ENCODE measurements at places on chromosomes 6 and 20.

- DNase-seq: no peak
Measured at GRCh38 chr20:32429745-32430360, 71.7 kb downstream of the ASXL1 start.

- no peak for DNase-seq
Measured at GRCh38 chr6:130421585-130421984, 55.8 kb downstream of the TMEM200A start.

GRCh38 chr20:29873946-29874345 is 1383.5 kb upstream of the DEFB115 start:
- peak; percentile 69 for DNase-seq

GRCh38 chr6:90024633-90025032 is 130.4 kb downstream of the GJA10 start:
- DNase-seq: no peak

DNA sequence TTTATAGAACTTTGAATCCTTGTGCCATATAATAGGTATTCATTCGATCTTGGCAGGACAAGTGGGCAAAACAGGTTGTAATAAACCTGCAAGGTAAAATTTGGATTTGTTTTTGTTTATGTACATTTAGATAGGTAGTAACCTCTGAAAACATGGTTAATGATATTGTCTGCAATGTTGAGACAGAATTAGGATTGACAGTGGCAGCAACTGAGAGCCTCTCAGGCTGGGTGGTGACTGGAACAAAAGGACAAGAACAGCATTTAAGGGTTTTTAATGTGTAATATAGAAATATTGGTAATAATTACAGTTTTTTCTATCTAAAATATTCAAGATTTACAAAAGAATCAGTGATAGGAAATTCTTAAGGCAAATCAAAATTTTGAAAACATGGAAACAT is 382.0 kb downstream of the TFAP2B start:
- DNase-seq: no peak

DNA sequence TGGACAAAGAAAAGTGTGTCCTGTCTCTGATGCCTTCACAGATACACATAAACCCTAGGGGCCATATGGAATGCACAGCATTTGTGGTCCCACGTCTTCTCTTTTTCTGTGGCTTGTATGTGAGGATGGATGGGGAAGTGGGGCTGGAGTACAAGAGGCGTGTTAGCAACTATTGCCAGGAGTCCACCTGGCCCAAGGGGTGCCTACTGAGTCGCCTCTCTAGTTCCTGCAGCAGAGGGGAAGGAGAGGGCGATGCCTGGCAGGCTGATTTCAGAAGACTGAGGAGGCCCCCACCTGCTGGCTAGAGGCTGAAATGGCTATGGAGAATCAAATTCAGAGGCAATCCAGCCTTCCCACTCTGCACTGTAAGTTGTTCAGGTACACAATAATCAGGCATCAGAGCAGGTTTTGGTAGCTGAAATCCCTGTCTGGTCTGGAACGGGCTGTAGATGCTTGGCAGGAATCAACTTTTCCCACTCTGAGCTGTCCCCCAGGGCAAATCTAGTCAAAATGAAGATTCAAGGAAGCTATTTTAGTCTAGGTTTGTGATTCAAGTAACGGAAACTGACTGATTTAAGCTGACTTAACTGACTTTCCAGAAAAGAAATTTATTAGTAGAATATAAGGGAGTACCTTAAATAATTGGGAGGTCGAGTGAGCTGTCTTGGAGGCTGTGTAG is 14.9 kb upstream of the PPARD start:
- peak; percentile 75 for DNase-seq

- peak; percentile 16 for DNase-seq
Measured at GRCh38 chr20:37095108-37095598, 644 bp downstream of the RBL1 start.

DNA sequence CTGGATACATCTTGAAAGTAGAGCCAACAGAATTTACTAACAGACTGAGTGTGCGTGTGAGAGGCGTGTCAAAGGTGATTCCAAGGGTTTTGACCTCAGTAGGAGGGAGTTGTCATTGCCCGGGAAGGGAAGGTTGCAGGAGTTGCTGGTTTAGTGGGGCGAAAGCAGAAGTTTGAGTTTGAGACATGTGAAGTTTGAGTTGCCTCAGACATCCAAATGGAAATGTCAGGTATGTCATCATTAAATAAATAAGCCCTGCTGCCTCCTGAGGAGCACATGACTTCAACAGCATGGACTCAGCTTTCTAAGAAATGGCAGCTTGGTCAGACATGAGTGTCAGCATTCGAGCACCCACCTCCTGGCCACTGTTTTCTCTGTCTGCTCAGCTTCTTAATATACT is 26.6 kb upstream of the TGM2 start:
- no peak for DNase-seq

DNA sequence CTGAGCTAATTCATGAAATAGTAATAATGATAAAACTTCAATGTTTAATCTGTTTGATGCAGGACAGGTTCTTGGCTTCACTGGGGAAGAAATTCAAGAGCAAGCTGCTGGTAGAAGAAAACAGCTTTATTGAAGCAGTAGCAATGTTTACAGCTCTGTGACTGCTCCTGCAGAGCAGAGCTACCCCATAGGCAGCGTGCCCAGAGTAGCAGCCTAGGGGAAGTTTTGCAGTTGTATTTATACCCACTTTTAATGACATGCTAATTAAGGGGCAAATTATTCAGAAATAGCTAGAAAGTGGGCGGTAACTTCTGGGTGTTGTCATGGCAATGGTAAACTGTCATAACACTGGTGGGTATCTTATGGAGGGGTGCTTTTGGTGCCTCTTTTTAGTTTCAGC is 518.0 kb downstream of the RFPL4B start:
- DNase-seq: no peak

DNA sequence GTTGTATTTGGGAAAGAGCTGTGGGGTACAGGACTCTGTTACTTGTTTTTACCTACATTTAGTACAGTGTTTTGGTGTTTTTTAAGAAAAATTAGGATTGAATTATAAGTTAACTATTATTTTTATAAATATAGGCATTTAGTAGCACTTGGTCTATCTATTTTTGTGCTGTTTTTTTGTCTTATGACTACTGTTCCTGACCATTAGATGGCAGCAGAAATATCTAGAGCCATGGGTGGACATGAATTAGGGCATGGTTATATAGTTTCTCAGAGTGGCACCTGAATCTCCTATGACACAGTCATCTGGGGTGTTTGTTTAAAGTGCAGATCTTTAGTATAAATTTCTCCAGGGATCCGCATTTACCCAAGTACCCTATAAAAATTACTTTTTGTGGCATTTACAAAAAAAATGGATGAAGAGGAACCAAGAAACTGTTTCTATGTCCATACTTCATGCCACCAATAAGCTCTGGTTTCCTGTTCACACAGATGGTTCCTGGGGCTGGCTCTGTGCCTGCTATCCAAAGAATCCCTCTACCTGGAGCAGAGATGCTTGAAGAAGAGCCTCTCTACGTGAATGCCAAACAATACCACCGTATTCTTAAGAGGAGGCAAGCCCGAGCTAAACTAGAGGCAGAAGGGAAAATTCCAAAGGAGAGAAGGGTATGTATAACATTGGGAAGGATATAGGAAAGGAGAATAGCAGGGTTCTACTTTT is 19.8 kb downstream of the NFYA start:
- DNase-seq: no peak

DNA sequence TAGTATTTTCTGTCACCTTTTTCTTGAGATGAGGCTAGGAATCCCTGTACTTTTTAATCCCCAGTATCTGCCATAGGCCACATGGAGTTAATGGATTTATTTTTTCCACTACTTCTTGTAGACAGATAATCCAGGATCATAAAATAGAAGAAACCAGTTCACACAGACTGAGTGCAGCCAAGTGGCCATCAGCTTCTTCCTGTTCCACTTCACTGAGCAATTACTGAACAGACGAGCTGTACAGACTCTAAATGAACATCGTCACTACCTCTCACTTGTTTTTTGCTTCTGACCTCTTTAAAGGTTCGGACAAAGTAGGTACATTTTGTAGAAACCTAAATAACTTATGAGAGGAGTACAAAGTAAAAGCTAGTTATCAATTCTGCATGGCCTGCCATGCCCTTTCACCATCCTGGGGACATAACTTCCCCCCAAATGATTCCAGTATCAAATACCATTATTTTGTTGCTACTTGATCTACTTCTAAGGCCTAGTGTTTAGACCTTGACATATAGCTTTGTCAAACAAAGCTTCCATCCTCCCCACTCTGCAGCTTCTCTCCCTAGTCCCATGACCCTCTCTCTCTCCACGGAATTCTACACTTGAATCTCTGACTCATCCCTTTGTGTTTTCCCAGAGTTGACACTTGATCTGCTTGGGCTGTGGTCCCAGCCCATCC is 34.4 kb upstream of the ARHGAP18 start:
- no peak for DNase-seq

DNA sequence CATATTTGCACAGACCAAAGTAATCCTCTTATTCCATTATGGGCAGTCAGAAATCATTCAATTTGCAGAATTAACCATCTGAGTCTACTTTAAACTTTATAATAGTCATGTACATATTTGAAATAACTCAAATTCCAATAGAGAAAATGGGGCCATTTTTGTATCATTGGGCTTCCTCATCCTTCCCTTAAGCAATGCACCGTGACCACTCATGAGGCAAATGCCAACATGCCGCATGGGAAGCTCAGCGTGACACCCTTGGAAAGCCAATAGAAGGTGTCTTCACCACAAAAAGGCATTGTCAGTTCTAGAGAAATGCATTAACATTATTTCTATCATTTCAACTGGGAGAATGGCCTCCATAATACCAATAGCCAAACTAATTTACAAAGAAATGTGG is 38.5 kb downstream of the SIM1 start:
- DNase-seq: no peak

DNA sequence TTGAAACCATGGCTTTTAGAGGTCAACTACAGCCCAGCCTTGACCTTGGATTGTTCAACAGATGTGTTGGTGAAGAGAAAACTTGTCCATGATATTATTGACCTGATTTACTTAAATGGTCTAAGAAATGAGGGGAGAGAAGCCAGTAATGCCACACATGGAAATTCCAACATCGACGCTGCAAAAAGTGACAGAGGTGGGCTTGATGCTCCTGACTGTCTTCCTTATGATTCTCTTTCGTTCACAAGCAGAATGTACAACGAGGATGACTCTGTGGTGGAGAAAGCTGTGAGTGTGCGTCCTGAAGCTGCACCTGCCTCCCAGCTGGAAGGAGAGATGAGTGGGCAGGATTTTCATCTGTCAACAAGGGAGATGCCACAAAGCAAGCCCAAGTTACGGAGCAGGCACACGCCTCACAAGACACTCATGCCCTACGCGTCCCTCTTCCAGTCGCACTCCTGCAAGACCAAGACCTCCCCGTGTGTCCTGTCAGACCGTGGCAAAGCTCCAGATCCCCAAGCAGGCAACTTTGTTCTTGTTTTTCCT is 16.2 kb downstream of the TTLL2 start:
- DNase-seq: no peak

DNA sequence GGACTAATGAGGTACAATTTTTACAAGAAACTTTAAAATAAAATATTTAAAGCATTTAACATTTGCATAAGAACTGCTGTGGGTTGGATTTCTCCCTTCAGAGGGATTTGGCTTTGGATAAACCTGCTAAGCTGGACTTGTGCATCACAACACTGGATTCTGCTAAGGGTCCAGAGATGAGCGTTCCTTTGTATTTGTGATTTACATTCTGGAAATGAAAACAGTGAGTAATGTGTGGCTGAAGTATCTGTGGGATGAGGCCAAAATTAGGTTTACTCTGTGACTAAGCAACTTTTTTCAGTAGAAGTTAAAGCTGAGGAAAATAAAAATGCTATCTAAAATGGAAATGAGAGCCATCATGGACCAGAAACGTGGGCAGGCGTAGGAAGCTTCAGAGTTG is 494.3 kb downstream of the EPM2A start:
- no peak for DNase-seq

- no peak for DNase-seq
Measured at GRCh38 chr6:160071805-160072690, 49.6 kb upstream of the SLC22A1 start.

Measured in BE2C (cell line).